CD4-positive, alpha-beta memory T cell (primary cell): ENCODE measurements at places on chromosomes 12 and 14.

DNA sequence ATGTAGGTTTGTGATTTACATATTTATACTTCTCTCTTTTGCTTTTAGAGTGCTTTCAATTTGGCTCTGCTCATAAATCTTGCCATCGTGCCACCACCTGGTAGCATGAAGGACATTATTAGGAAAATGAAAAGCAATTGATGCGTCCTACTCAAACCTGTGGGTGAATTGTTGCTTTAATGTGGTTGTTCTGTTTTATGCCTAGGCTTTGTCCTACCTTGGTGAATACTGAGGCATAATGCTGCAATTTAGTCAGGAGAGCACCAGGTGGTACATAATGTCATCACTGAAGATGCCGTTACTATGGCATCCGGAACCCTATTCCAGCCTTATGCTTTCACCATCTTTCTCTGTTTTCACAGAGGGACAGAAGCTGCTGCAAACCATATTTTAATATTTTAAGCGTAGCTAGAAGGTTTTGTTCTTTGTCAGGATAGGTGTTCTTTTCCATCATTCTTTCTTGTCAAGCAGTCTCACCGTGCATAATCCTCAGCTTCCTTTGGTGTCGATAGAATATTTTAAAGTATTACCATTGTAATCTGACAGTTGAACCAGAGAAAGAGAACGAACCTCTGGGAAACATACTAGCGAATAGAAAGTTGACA is 68.5 kb upstream of the PKP2 start:
- no peak for DNase-seq

- no peak for DNase-seq
Measured at GRCh38 chr12:21764065-21764464, 10.4 kb downstream of the KCNJ8 start.

DNA sequence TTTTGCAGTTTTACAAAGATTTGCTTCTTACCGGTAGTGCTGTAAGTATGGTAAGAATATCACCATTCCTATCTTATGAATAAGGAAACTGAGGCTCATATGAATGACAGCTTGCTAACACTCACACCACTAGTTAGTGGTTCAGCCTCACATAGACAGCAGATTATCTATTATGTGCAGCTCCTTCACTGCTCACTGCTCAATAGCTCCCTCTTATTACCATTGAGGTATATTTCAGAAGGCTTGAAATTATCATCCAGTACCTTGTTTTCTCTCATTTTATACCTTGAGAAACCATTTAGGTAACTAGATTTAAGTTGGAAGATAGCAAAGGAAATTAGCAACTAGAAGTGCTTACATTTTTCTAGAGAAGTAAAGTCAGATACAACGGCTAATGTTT is 15.5 kb downstream of the RIC8B start:
- no peak for DNase-seq

- no peak for DNase-seq
Measured at GRCh38 chr14:104150136-104151025, 12.0 kb downstream of the KIF26A start.

- no peak for DNase-seq
Measured at GRCh38 chr12:118778077-118778476, 203.3 kb upstream of the SRRM4 start.

DNA sequence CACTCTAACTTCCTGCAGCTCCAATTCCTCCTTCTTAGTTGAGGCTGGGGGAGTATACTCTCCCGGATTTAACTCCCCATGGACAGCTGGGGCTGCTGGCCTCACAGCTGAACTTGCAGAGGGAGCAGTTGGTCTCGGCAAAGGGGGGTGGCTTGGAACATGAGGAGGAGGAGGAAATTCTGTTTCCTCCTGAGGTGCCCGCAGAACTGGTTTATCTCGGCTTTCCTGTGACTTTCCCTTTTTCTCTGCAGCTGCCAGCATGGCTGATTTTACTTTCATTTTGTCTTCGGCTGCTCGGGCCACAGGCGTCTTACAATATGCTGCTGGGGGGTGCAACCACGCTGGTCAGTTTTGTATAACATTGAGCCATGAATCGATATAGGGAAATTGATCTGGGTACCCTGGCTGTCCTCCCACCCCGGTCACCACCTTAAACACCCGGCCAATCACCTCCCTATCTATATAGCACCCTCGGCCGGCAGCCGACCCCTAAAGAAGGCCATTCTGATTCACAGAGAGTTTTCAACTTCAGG is 1317.6 kb downstream of the TMEM121 start:
- DNase-seq: peak; percentile 44

GRCh38 chr14:85159726-85160125 is 370.2 kb upstream of the FLRT2 start:
- DNase-seq: no peak

DNA sequence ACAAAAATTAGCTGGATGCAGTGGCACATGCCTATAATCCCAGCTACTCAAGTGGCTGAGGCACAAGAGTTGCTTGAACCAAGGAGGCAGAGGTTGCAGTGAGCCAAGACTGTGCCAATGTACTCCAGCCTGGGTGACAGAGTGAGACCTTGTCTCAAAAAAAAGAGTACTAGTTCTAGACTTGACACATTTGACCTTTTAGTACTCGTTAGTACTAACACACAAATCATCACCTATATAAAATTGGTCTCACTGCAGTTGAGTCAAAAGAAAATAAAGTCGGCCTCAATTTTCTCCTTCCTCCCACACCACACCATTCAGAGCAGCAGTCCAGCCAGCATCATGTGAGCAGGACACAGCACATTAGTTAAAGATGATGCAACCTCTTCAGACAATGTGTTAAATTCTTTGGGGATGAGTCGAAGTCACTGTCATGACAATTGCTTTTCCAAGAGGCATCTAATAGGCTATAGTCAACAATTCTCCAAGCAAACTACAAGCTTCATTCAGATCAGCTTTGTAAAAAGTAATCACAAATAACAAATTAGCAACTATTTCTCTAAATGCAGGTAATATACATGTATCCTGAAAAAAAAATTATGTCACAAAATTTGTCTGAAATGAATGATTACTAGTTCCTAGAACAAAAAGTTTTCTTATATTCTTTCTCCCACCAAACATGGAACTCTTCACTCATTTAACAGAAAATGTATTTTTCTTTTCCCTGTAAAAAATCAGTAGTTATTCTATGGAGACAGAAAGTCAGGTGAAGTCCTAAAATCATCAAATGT is 55.6 kb downstream of the CLIP1 start:
- no peak for DNase-seq

DNA sequence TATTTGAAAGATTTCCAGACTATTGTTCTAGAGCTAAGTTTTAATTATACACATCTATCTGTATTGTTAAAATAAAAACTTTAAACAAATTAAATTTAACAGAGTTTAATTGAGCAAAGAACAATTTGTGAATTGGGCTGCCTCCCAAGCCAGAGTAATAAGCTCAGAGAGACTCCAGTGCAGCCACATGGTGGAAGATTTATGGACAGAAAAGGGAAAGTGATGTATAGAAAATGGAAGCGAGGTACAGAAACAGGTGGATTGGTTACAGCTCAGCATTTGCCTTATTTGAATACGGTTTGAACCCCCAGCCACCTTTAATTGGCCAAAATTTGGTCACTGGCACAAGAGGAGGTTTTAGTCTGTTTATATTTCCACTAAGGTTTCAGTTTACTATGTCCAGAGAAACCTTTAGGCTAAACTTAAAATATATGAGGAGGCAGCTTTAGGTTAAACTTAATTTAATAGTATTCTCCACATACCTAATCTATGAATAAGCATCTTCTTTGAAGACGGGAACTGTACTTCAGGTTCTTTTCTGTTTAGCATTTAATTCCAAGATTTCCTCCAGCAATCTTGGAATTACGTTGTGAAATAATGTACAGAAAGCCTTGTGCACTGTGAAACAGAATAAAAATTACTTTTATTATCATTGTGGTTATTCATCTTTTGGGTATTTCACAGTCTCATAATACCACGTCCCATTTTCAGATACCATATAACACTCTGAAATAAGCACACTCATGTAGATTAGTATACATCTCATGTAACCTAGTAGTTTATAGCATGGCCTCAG is 19.4 kb downstream of the SRGAP1 start:
- no peak for DNase-seq

- DNase-seq: no peak
Measured at GRCh38 chr12:19744705-19745218, 305.5 kb downstream of the AEBP2 start.

- peak; percentile 62 for DNase-seq
Measured at GRCh38 chr14:61568572-61569011, 126.7 kb upstream of the HIF1A start.

GRCh38 chr12:77837876-77838291 is 7.2 kb downstream of the NAV3 start:
- DNase-seq: no peak

GRCh38 chr12:14394317-14395073 is 29.0 kb downstream of the ATF7IP start:
- DNase-seq: peak; percentile 75

GRCh38 chr14:72941286-72941985 is 15.2 kb downstream of the DCAF4 start:
- DNase-seq: no peak

- no peak for DNase-seq
Measured at GRCh38 chr14:91934554-91935285, 12.8 kb downstream of the FBLN5 start.

GRCh38 chr14:106872611-106873446 is 1346.4 kb downstream of the TMEM121 start:
- peak; percentile 76 for DNase-seq

DNA sequence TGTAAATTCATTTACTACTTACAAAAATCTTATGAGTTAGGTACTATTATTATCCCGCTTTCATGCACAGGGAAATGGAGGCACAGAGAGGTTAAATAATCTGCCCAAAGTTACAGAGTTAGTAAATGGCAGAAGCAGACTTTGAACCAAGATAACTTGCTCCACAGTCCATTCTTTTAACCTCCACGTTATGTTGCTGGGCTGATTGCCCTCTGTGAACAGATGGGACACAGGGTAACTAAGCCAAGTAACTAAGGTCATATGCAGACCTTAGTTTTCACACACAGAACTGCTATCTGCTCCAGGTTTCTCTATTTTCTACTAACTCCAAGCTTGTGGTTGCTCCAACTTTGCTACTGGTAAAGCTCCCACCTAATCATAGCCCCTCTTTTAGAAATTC is 147.1 kb upstream of the IFNG-AS1 start:
- no peak for DNase-seq

DNA sequence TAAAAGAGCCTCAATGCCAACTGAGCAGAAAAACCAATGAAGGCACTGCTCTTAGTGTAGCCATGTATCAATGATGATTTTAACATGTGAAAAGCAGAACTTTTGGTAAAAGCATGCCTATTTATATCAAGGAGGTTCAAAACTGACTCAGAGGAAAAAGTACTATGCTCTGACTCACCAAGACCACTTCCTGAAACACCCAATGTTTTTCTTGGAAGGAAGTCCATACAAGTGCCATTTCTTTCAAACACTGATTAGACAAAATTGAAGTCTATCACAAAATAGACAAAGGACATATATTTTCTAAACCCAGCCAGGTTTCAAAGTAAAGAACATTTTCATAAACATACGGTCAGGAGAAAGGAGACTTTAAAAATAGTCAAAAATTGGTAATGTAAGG is 88.6 kb downstream of the EPS8 start:
- DNase-seq: no peak

DNA sequence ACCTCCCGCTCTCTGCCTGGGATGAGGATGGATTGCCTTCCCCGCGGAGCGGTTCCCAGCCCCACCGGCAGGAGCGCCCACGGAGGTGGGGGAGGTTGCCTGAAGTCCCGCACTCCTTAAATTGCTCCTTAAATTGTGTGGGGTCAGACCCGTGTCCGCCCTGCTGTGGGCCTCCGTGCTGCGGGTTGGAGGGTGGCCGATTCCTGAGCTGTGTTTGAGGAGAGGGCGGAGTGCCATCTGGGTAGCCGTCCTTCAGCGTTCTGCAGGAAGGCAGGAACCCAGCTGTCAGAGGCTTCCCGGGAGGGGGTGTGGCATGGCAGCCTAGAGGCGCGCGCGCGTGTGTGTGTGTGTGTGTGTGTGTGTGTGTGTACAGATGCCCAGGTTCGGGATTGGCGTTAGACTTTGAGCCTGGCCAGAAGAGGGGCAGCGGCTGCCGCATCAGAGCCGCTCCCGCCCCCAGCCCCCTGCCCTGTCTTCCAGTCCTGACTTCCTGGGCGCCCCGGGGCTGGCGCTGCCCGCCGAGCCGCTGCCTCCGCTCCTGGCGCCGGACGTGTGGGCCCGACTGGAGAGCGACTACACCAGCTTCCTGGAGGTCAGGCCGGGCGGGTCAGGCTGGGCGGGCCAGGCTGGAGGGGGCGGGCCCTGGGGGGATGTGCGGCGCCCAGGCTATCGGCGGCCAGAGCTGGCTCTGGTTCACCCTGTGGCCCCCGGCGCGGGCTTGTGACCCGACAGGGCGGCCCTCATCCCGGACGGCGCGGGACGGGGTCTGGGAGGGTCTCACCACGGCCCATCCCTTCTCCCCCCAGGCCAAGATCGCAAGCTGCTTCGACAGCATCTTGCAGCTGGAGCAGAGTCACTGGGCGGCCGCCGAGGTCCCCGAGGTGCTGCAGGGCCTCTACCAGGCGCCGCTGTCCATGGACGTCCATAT is 9.2 kb downstream of the EXOC3L4 start:
- DNase-seq: no peak

- no peak for DNase-seq
Measured at GRCh38 chr12:97639702-97640101, 177.1 kb downstream of the RMST start.

- no peak for DNase-seq
Measured at GRCh38 chr12:93427779-93428564, 13.8 kb downstream of the UBE2N start.

- no peak for DNase-seq
Measured at GRCh38 chr12:103197725-103198388, 240.4 kb downstream of the ASCL1 start.

GRCh38 chr14:106586098-106586704 is 1059.8 kb downstream of the TMEM121 start:
- DNase-seq: peak; percentile 55

- DNase-seq: no peak
Measured at GRCh38 chr12:46560089-46560488, 187.5 kb upstream of the SLC38A2 start.

DNA sequence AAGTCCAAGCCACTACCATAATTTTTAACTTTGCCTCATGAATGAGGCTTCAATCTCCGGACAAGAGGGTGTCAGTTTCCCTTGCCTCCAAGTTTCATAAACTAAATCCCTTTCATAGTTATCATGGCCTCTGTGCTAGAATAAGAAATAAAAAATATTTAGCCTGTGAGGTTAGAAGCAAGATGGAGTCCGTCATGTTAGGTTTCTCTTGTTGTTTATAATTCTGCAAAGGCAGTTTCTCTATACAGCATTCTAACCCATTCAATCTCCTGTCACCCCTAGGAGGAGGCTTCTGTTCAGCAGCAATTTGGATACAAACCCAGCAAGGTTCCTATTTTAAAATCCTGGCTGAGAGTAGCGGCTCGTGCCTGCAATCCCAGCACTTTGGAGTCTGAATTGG is 15.8 kb upstream of the RAN start:
- DNase-seq: no peak
